ENCODE measurements at places on chromosomes 16 and 17.

DNA sequence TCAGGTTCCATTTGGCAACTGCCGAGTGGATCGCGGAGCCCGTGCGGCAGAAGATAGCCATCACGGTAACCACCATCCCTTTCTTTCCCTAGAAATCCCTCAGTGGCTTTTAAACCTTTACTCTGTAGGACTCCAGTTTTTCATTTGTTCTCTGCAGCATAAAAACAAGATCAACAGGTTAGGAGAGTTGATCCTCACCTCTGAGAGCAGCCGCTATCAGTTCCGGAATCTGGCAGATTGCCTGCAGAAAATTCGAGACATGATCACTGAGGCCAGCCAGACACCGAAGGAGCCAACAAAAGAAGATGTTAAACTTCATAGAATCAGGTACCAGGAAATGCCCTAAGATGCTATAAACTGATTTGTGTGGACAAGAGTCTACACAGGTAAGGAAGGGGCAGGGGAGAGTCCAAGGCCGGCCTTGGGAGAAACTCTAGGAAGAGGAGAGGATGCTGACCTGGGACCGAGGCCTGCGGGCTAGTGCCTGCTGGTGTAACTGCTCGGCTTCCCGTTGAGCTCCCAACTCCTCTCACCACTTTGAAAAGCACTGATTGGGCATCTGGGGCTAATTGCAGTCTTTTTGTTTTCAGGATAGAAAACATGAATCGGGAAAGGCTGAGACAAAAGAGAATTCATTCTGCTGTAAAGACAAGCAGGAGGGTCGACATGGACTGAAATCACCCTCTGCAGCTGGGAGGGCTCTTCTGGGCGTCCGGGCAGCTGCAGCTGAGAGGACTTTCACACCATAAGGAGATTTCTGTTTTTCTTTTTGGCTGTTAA, 8.1 kb downstream of the MRPL58 start:
- DNase-seq, result no peak

DNA sequence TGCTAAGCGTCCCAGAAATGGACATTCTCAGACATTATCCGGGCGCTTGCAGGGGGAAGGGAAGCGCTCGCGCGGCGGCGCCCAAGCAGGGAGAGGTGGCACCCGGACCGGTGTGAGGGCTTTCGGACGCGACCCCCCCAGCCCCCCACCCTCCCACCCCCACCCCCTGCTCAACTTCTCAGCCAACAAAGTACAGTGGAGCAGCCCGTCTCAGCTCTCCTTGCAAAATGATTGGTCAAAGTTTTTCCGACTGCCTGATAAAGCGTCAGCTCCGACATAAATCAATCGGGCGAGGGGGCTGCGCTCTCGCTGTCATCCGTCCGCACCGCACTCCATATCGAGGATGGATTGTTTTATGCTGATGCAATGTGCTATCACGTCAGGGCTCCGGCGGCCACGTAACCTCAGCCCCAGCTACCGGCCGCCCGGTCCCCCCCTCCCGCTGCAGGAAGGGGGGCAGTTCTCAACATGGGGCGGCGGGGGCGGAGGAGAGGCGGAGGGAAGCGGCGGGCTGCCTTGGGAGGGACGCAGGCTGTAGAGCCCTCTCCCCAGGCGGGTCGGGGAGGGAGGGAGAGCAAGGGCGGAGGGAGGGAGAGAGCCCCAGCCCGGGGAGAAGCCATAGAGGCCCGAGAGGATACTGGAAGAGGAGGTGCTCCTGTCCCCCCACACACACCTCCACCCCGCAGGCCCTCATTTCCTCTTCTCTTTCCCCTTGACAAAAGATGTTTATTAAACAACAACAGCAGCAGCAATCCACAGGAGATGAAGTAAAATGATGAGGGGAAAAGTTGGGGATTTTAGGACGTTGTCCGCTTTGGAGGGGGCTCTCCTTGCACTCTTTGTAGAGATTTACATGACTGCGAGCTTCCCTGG, at the start of gene HOXB9:
Gene HOXB9 (minus strand): TSS at position 114 of the 873 bp plus-strand sequence. CDS start 89 bp downstream, at position 25.
- peak; percentile 74 for DNase-seq

GRCh38 chr16:8892101-8892575, 10.0 kb downstream of the LITAFD start:
- DNase-seq, result peak; percentile 35

DNA sequence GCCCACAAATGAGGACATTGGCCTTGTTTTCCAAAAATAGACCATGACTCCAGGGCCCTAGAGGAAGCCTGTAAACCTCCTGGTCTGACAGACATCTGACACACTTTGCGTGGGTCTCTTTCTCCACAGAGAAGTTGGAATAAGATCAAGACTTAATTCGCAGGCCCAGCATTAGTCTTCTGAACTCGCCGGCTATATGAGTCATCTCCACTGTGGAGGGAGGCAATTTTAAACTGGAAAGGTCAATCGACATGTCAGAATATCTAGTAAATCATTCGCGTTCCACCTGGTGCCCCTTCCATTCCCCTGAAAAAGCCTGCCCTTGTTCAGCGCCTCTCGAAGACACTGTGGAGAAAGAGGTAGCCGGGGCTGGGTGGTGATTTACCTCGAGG, 140.1 kb downstream of the CLEC16A start:
- DNase-seq, result no peak

DNA sequence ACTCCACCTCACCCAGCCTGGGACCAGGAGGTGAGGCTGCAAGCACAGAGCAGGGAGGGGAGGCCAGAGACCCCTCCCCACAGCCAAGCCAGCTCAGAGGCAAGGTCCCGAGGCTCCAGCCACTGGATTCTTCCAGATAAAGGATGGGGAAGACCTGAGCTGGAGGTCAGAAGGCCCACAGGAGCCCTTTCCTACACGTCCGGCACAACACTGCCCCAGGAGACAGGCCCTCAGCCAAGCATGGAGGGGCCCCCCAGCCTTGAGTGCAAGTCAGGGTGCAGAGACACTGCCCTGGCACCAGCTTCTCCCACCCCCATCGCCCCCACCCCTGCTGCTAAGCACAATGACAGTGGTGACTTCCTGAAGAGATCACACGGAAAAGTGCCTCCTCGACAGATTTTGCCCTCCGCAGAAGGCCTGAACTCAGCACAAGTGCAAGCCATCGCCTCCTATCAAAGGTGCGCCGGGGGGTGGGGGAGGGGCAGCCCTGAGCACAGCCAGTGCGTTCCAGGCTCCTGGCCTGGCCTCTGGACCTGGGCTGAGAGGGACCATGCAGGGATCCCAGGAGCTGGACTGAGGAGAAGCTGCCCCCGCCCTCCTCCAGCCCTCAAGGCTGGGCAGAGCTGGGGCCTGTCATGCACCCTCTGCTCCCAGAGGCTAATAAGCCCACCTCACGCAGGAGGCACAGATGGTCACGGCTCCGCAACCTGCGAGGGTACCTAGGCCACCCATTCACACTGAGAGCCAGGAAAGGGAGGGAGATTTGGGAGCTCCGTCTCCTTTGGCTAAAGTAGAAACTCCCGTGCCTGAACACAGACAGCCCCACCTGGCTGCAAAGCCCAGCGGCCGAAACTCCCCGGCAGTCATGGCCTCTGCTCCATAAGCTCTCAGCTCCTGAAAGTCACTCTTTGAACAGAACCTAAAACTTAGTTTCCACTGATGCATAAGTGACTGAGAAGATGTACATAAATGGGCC, 2.7 kb downstream of the MAFG start:
- DNase-seq, result no peak

DNA sequence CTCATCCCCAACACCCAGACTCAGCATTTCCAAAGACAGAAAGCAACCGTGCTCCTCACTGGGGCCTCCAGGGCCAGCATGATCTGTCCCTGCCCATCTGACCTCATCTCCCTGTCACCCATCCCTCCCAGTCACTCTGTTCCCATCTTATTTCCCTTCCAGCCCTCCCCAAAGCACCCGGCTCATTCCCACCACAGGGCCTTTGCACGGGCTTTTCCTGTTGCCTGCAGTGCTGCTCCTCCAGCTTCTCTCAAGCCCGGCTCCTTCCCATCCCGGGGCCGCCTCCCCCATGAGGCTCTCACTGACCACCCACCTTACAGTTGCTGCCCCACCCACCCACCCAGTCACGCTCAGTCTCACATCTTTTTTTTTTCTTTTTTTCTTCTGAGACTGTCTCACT, 54.8 kb downstream of the RMI2 start:
- DNase-seq, result no peak

DNA sequence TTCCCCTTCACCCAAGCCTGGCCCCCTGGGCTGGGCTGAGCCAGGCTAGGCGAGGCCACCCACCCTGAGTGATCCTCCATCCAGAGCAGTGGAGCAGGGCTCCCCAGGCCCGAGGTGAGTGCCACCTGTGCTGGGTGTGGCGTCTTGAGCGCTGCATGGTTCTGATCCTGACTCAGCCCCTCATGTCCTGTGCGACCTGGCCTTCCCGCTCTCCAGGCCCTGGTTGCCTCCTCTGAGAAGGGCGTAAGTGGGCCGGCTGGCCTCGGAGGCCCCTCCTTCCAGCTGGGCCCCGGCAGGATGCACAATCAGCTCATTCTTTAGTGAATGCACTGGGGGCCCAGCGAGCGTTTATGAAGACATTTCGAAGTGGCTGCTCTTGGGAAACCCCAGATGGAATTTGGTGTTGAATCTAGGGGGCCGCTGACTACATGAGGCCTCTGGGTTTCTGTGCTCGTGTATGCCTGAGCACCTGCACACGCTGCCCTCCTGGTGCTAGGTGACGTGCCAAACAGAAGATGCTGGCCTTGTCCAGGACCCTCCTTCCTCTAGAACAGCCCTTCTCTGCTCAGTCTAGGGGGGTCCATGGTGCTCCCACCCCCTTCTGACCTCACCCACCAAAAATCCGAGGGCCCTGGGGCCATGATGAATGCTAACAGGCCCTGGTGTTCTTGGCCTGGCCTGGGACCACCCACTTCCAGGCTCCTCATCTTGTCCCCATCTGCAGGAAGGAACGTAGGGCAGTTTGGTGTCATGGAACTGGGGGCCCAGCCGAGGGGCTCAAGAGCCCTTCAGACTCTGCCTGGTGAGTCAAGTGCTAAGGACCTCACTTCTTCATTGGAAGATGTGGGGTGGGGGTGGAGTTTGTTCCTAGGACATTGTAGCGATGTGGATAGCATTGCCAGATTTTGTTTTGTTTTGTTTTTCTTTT, 3.6 kb upstream of the TMEM92 start:
- DNase-seq, result no peak

GRCh38 chr16:87739801-87740200, 26.0 kb downstream of the KLHDC4 start:
- no peak for DNase-seq

DNA sequence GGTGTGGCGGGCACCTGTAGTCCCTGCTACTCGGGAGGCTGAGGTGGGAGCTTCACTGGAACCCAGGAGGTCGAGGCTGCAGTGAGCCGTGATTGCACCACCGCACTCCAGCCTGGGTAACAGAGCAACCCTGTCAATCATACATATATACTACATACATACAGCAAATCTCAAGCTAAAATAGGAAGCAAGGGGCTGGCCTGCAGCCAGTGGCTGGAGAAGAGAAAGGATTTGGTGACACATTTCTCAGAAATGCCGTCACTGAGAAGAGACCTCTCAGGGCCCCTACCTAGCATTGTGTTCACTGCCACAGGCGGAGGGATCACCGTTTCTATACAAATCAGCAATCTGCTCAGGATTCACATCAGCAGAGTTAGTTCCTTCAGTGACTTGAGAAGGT, 16.9 kb downstream of the NARF start:
- DNase-seq, result no peak

GRCh38 chr16:30533146-30533522, 1.5 kb downstream of the ZNF747 start:
- no peak for DNase-seq

GRCh38 chr17:81527591-81528383, at the start of gene FSCN2:
TSS of gene FSCN2 (plus strand) at chr17:81528377. CDS start at chr17:81528532, 155 bp downstream.
- peak; percentile 71 for DNase-seq

- DNase-seq, result no peak
Measured at GRCh38 chr17:58324056-58324408, 4.6 kb downstream of the TSPOAP1 start.

DNA sequence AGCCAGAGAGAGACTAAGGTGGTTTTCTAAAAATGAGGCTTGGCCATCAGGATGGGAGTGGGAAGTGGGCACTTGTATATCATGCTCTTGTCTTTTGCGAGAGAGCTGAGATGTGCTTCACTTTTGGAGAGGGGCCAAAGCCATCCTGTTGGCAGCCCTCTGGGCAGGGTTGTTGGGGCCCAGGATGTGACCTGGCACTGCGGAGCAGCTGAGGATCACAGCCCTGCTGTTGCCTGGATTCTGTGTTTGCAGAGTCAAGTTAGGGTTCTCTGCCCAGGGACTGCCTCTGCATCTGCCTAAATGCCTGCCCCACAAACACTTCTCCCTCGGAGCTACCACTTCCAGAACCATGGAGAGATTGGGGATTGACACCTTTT, 71.2 kb downstream of the PLD6 start:
- no peak for DNase-seq

DNA sequence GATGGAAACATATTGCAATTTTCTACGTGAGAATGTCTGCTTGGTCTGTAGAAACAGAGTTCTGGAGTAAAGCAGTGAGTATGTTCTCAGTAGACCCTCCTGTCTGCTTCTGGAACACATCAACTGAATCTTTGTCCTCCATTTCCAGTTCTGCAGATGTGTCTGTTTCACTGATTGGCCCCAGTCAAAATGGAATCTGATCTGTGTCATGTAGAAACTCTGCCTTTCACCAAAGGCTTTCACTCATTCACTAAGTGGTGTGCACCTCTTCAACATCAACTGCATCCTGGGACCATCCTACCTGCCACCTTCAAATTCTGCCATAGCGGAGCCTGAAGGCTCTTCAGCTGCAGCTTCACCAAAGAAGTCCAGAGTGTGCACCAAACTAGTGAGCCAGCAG, 2.8 kb upstream of the ZNF267 start:
- DNase-seq, result no peak

DNA sequence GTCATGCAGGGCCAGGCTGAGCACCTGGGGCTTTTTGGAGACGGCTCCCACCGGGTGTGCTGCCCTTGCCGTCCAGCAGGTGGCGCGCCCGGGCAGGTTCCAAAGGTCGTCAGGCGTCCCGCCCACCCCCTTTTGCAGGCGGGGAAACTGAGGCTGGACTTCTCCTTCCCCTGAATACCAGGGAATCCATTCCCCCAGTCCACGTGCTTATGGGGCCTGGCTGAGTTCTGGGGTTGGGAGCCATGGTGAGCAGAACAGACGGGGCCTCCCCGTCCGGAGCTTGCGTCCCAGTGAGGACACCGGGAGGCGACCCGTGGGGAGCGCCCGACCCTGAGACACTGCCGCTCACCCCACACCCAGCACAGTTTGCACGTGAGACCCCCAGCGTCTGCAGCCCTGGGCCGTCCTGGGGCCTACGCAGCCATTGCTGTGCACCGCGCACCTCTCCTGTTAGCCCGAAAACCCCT, 51.8 kb upstream of the JPH3 start:
- no peak for DNase-seq

DNA sequence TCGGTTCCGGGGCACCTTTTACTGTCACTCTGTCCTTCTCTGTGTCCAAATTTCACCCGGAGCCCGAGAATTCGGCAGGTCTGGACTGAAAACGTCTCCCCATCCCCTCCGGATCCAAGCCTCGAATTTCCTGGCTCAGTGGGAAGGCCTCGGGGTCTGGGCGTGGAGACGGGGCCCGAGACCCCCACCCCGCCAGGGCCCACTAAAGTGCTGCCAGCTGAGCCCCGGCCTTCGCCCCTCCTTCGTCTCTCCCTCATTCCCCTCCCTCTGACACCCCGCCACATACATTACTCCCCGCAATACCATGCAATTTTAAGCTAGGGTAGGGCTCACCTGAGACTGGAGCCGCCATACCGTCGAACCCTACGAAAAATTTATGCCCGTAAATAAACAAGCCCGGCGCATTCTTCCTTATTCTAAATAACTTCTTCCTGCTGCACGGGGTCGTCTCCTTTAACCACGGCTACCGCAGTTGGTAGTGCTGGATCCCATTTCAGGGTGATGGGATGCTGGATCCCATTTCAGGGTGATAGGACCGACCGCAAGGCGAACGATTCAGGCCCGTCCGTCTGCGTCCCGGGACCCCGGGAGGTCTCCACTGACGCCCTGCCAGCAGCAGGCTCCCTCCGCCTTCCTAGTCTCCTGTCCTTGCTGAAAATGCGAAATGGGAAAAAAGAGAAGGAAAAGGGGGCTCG, 4.4 kb upstream of the OR1F1 start:
- no peak for DNase-seq
